Fibroblast of villous mesenchyme (primary cell): ENCODE measurements at places on chromosomes 7 and 10. TPM values are rescaled to one million over a fixed set of nuclear protein-coding genes. Genes with fewer than 3 reads are reported as not detected.

Gene ANKRD61
- total RNA-seq = not detected in 2 replicates

Gene GLI3
- total RNA-seq = 4.3 and 7.1 TPM in 2 replicates

Gene GIMAP8
- total RNA-seq = under 0.01 TPM in 1 of 2 replicates, not detected in the other

Gene UCMA
- total RNA-seq = not detected in 2 replicates

Gene CARD11
- under 0.01 TPM in 1 of 2 replicates, not detected in the other for total RNA-seq

- peak; percentile 40 for DNase-seq
Measured at GRCh38 chr10:76432016-76433012, 1000.9 kb downstream of the LRMDA start.

DNA sequence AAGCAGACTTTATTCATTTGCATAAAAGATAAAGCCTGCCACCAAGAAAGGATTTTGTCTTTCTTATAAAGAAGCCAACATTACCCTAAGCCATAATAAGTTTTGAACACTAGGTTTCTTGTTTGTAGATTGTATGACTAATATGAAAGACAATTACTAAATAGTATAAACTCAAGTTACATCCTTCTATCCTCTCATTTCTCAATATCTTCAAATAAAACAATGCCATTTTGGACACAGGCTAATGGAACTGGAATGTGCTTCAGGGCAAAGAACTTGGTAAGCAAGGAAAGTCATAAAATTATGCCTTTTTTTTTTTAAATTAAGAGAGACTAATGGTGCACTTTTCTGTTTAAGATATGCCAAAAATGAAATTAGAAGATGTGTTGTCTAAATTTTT is 137.7 kb downstream of the DKK1 start:
- DNase-seq = peak; percentile 77

DNA sequence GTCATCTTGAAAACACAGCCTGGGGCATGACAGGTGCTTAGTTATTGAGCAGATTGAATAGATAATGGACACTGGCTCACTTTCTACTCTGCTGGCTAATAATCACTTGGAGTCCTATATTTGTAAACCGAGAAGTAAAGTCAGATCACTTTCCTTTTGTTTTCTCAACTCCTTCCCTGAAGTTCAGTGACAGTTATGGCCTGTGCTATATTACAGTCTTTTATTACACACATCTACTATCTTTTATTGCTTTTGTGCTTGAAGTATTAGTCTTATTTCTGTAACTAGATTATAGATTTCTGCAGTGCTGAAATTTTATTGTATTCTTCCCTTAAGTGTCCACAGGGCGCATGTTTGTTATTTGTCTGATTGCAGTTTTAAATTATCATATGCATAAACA is 136.4 kb upstream of the TAC1 start:
- DNase-seq = no peak

GRCh38 chr7:115145512-115145911 is 223.6 kb downstream of the MDFIC start:
- peak; percentile 43 for DNase-seq

- peak; percentile 75 for DNase-seq
Measured at GRCh38 chr7:74174606-74175082, 488 bp downstream of the EIF4H start.

- no peak for DNase-seq
Measured at GRCh38 chr7:143422033-143422432, 13.4 kb upstream of the EPHA1 start.

- DNase-seq = no peak
Measured at GRCh38 chr7:106589198-106589879, 71.6 kb downstream of the CCDC71L start.

GRCh38 chr7:4633012-4633411 is 49.1 kb upstream of the FOXK1 start:
- DNase-seq = peak; percentile 68

GRCh38 chr10:100186253-100187212 is 704 bp upstream of the ERLIN1 start:
- DNase-seq = peak; percentile 60

- peak; percentile 55 for DNase-seq
Measured at GRCh38 chr7:85773116-85773728, 586.4 kb upstream of the SEMA3D start.

- no peak for DNase-seq
Measured at GRCh38 chr7:117937753-117938483, 64.7 kb upstream of the CTTNBP2 start.

DNA sequence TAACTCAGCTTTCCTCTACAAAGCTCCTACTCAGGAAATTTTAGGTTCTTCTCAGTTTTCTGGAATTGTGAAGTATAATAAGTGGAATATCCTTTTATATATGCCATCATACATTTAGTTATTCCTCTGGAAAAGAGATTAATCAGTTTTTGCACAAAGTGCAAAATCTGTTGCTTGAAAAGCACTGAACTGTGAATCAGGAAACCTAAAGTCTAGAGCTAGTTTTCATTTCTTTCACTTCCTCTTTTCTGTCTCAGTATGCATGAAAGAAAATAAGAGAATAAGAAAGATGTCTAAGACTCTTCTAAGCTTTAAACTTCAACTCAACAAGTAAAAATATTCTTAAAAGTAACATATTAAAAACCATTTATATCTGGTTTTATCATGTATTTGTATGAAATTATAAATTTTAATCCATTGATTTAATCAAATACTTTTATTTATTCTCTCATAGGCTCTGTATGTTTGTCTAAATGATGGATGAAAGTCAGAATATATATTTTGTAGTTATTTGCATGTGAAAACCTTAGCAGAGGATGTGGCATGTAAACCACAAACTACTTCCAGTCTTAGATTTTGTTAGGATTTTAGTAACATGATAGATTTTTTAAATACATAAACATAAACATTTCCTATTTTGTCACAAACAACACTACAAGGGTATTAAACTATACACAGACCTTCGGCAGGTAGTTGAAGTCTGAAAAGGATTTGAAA is 1073.0 kb downstream of the XPNPEP1 start:
- no peak for DNase-seq

- DNase-seq = no peak
Measured at GRCh38 chr7:156626220-156626895, 14.2 kb upstream of the RNF32 start.

- DNase-seq = no peak
Measured at GRCh38 chr7:50589364-50589763, 24.2 kb upstream of the DDC start.

DNA sequence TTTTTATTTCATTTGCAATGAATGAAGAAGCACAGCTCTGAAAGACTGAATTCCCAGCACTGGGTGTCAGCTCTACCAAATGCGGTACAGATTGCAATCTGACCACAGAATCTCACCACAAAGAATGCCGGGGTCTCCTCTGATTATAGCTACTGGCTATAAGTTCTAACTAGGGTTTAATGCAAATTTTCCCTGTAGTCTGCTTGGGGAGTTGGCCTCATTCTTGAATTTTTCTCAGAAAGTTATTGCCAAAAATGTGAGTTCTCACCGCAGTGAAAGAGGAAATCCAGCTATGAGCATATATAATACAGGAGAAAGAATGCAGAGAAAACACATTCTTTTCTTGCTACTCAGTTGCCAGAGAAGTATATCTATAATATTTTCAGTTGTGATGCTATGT is 1255.7 kb upstream of the LRRTM3 start:
- peak; percentile 17 for DNase-seq
